Lower lobe of right lung (tissue), 2 donors: ENCODE measurements at places on chromosomes 5 and 9. TPM values are rescaled to one million over a fixed set of nuclear protein-coding genes. Genes with fewer than 3 reads are reported as not detected.
A peak's percentile ranks its signal among the peaks of the same experiment; 100 is the strongest.

OLFM1 gene
- total RNA-seq, result 24.1 TPM

- H3K4me1 ChIP-seq, result no peaks in the 10 kb centered on the region
- H3K4me3 ChIP-seq, result no peak overlapping the region
- H3K27me3 ChIP-seq, result no peaks in the 10 kb centered on the region
- H3K27ac ChIP-seq, result no peak overlapping the region
- DNase-seq, result no peak
Observed at GRCh38 chr5:112070022-112070421, 313.0 kb upstream of the NREP start.

GRCh38 chr5:76269259-76269931 lies 133.7 kb upstream of the IQGAP2 start:
- H3K27me3 ChIP-seq, result no peaks in the 10 kb centered on the region
- peaks cover 12% of the 10 kb centered on the region for H3K4me1 ChIP-seq
- no peak overlapping the region for H3K4me3 ChIP-seq
- no peaks in the 10 kb centered on the region for H3K36me3 ChIP-seq
- no peak overlapping the region for H3K27ac ChIP-seq

- no peaks in the 10 kb centered on the region for H3K4me1 ChIP-seq
- H3K4me3 ChIP-seq, result no peak overlapping the region
- H3K36me3 ChIP-seq, result no peaks in the 10 kb centered on the region
Observed at GRCh38 chr9:105223544-105224140, 20.8 kb upstream of the SLC44A1 start.

GRCh38 chr5:14574096-14574495 lies 7.5 kb upstream of the OTULINL start:
- peaks cover 21% of the 10 kb centered on the region for H3K4me1 ChIP-seq
- H3K4me3 ChIP-seq, result no peak overlapping the region
- H3K36me3 ChIP-seq, result no peaks in the 10 kb centered on the region

GRCh38 chr5:176955895-176956294 lies 50.7 kb downstream of the UIMC1 start:
- no peaks in the 10 kb centered on the region for H3K27me3 ChIP-seq
- no peak overlapping the region for H3K4me3 ChIP-seq
- H3K36me3 ChIP-seq, result peaks cover 66% of the 10 kb centered on the region
- H3K27ac ChIP-seq, result no peak overlapping the region

LHX3 gene
- not detected for total RNA-seq

ENTREP1 gene
- 30.1 TPM for total RNA-seq

KCNV2 gene
- total RNA-seq, result not detected

AQP3 gene
- total RNA-seq, result 357 TPM

DNA sequence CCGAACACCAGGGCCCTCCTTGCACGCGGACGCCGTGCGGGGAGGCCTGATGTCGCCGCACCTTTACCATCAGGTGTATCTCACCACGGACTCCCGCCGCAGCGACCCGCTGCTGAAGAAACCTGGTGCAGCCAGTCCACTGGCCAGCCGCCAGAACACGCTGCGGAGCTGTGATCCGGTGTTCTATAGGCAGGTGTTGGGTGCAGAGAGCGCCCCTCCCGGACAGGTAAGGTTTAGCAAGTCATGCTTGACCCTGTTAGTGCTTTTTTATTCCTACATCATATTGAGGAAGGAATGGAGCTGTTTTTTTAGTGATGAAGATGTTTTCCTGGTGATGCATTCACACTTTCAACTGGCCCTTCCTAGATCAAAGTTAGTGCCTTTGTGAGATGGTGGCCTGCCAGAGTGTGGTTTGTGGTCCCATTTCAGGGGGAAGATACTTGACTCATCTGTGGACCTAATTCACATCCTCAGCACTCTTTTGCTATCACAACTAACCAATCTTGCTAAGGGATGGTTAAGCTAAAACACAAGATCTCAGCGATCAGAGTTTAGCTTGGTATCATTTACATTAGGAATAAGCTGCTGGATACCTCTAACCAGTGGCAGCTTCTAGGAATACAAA lies 2.7 kb downstream of the PCDHGC3 start:
- peak overlapping the region; percentile 63 for H3K4me3 ChIP-seq
- H3K4me1 ChIP-seq, result peaks cover 44% of the 10 kb centered on the region
- H3K27ac ChIP-seq, result no peak overlapping the region
- peak; percentile 87 for DNase-seq
- no peaks in the 10 kb centered on the region for H3K36me3 ChIP-seq
- peaks cover 13% of the 10 kb centered on the region for H3K27me3 ChIP-seq
